HFFc6 (cell line): ENCODE measurements at places on chromosomes 3 and 15.

DNA sequence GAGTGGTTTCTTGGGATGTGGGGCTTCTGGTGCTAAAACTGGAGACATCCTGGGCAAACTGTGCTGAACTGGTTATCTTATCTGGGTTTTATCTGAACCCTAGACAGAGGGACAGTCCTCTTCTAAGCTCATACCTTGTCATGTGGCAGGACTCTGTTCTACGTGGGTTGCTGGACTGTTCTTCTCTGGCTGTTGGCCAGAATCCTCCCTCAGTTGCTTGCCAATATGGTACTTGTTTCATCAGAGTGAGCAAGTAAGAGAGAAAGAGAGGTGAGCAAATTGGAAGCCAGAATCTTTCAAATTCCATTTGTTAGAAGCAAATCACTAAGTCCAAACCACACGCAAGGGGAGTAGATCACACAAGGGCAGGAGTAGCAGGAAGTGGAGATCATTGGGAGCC is 291.5 kb upstream of the TBL1XR1 start:
- no peak for DNase-seq

GRCh38 chr15:72318408-72318942 is 1.5 kb downstream of the CELF6 start:
- DNase-seq = no peak

- DNase-seq = no peak
Measured at GRCh38 chr15:60116456-60117089, 112.5 kb downstream of the FOXB1 start.

GRCh38 chr15:91068436-91068835 is 31.6 kb upstream of the SV2B start:
- no peak for DNase-seq

GRCh38 chr3:21484828-21485144 is 266.2 kb downstream of the ZNF385D start:
- DNase-seq = no peak

DNA sequence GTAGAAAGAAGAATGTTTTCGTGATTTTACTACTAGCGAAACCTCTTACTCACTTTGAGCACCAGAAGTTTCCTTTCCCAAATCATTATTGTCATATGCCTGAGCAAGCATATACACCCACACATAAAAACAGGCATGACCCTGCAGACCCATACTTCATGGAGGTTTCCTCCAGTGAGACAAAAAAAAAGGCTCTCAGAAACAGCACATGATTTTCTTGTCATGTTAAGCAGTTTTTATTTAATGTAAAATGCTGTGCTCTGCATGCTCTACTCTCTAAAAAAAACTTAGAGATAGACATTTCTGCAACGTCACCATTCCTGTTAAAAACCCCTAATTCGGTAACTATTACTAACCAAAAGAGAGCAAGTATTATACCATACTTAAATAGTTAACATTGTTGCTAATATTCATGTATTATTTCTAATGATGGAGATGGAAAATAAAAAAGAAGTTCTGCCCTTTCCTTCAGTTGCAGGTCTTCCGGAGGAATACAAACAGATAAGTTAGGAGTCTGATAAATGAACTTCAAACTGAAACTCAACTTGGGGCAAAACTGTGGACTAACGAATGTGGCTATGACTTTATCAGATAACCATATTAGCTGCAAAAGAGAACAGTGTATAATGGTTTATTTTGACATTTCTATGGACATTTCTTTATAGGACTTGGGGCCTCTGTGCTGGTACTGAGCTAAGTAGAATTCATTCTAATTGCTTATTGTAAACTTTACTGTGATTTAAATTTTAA is 15.9 kb downstream of the CD200R1 start:
- DNase-seq = no peak

DNA sequence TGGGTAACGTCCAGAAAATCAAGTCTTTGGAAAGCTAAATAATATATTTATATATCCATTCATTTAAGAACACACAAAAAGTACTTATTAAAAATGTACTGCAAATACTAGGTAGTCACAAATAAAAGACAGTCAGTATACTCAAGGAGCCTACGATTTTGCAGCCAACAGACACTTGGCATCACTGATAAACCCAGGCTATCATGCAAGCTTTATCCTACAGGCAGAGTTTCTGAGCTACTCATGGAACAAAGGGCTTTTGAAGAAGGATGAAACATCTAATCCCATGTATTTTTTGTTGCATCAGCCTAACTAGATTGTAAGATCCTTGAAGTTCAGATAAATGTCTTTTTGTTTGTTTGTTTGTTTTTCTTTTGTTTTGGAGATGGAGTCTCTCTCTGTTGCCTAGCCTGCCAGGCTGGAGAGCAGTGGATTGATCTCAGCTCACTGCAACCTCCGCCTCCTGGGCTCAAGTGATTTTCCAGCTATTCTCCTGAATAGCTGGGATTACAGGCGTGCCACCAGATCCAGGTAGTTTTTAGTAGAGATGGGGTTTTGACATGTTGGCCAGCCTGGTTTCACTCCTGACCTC is 319.4 kb upstream of the MDFIC2 start:
- no peak for DNase-seq

- DNase-seq = no peak
Measured at GRCh38 chr15:92901995-92902394, 1.9 kb downstream of the CHD2 start.

- no peak for DNase-seq
Measured at GRCh38 chr3:112755845-112756613, 90.6 kb downstream of the CD200R1L start.

DNA sequence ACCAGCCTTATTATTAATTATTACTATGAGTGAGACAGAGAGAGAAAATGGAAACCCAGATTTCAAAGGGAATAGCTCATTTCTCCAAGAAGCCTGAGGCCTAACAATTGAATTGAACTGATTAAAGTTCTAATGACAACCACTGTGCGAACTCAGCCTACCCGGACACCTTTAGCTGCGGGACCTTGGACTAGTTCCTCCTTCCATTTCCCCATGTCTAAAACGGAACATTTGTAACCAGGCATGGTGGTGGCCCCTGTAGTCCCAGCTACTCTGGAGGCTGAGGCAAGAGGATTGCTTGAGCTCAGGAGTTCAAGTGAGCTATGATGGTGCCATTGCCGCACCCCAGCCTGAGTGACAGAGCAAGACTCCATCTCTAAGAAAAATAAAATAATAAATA is 16.4 kb upstream of the RTP2 start:
- no peak for DNase-seq

- DNase-seq = no peak
Measured at GRCh38 chr3:160641665-160642309, 35.2 kb upstream of the ARL14 start.
